ENCODE measurements at places on chromosomes 16 and 17. TPM values are rescaled to one million over a fixed set of nuclear protein-coding genes. Genes with fewer than 3 reads are reported as not detected.

DNA sequence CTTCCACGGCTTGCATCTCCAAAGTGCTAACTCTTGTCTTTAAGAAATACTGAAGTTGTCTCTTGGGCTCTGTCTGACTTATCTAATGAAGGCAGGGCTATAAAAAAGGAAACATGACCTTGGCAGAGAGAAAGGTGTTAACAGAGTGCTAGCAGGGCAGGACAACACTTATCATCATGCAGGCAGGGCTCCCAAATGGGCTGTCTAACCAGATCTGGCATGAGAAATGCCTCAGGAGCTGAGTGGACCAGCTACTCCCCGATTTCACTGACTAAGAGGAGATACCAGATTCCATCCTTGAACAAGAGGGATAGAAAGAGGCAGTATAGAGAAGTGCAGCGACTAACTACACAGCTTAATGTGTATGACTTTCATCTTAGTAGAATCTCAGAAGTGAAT, 32.6 kb downstream of the PMP22 start:
- H3K27me3 ChIP-seq = no peaks in the 10 kb centered on the region
- H3K27ac ChIP-seq = no peak overlapping the region
- peaks cover 7% of the 10 kb centered on the region for H3K4me1 ChIP-seq
- no peaks in the 10 kb centered on the region for H3K36me3 ChIP-seq

GRCh38 chr17:3805581-3805980, 4.6 kb upstream of the ITGAE start:
- no peak for DNase-seq
- H3K27ac ChIP-seq = no peak overlapping the region
- H3K4me1 ChIP-seq = peaks cover 15% of the 10 kb centered on the region

GRCh38 chr17:7782240-7782639, 51.8 kb upstream of the KDM6B start:
- no peak overlapping the region for H3K27ac ChIP-seq
- no peak for DNase-seq
- H3K4me3 ChIP-seq = no peak overlapping the region
- H3K27me3 ChIP-seq = no peaks in the 10 kb centered on the region
- no peaks in the 10 kb centered on the region for H3K4me1 ChIP-seq

DNA sequence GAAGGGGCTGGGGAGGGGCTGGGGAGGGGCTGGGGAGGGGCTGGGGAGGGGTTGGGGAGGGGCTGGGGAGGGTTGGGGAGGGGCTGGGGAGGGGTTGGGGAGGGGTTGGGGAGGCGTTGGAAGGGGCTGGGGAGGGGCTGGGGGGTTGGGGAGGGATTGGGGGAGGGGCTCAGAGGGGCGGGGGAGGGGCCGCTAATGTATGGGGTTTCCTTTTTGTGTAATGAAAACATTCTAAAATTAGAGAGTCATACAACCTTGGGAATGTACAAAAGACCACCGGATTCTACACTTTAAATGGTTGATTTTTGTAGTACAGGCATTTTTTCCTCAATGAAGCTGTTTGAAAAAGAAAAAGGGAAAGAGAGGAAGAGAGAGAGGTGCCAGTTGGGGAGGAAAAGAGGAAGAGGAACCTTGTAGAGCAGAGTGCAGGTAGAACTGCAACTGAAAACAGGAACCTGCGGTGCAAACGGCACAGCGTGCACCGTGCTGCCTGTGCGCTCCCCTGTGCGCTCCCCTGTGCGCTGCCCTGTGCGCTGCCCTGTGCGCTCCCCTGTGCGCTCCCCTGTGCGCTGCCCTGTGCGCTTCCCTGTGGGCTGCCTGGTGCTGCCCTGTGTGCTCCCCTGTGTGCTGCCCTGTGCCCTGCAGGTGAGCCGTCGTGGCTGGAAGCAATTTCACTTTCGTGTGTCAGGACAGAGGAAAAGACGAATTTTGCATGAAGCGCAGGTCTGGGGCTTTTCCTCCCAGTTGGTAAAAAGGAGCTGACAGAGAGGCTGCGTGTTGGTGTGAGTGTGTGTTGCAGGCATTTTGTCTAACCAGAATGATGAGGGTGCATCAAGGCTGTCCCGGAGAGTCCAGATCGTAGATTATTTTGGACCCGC, 40.8 kb downstream of the METRNL start:
- H3K4me1 ChIP-seq = peaks cover 19% of the 10 kb centered on the region
- H3K27me3 ChIP-seq = peaks cover 33% of the 10 kb centered on the region
- H3K4me3 ChIP-seq = peak overlapping the region; percentile 46
- DNase-seq = peak; percentile 17

GRCh38 chr17:5921512-5922282, 148.5 kb upstream of the WSCD1 start:
- H3K27me3 ChIP-seq = no peaks in the 10 kb centered on the region
- no peak overlapping the region for H3K27ac ChIP-seq
- H3K4me1 ChIP-seq = no peaks in the 10 kb centered on the region
- H3K36me3 ChIP-seq = no peaks in the 10 kb centered on the region
- DNase-seq = no peak

- H3K27me3 ChIP-seq = peaks cover 34% of the 10 kb centered on the region
- DNase-seq = no peak
- H3K27ac ChIP-seq = no peak overlapping the region
- no peaks in the 10 kb centered on the region for H3K36me3 ChIP-seq
Observed at GRCh38 chr16:2473446-2473926, 1.4 kb upstream of the TBC1D24 start.

- no peak overlapping the region for H3K27ac ChIP-seq
- H3K27me3 ChIP-seq = no peaks in the 10 kb centered on the region
Observed at GRCh38 chr17:4548721-4549531, 6.3 kb downstream of the MYBBP1A start.

DNA sequence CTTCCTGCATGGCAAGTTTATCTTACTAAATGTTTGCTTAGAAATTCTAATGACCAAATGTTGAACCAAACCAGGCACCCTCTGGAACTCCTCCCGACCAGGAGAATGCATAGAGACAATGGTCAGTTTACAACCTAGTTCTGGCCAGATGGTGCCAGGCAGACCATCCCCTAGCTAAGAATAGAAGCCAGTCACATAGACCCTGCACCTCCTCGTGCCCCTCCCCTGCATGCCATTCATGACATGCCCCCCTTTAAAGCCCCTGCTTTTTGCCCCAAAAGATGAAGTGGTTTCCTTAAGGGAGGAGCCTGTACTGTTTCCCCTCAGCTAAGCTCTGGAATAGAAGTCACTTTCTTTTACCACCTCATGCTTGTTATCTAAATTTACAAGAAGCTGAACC, 6.6 kb upstream of the CPHXL start:
- no peaks in the 10 kb centered on the region for H3K36me3 ChIP-seq
- no peak for DNase-seq
- H3K27ac ChIP-seq = no peak overlapping the region
- H3K4me3 ChIP-seq = no peak overlapping the region

GRCh38 chr17:28398280-28398981, 7.6 kb downstream of the SLC46A1 start:
- no peak overlapping the region for H3K4me3 ChIP-seq
- H3K4me1 ChIP-seq = peaks cover 4% of the 10 kb centered on the region
- H3K27ac ChIP-seq = no peak overlapping the region
- peaks cover 7% of the 10 kb centered on the region for H3K36me3 ChIP-seq
- no peak for DNase-seq

DNA sequence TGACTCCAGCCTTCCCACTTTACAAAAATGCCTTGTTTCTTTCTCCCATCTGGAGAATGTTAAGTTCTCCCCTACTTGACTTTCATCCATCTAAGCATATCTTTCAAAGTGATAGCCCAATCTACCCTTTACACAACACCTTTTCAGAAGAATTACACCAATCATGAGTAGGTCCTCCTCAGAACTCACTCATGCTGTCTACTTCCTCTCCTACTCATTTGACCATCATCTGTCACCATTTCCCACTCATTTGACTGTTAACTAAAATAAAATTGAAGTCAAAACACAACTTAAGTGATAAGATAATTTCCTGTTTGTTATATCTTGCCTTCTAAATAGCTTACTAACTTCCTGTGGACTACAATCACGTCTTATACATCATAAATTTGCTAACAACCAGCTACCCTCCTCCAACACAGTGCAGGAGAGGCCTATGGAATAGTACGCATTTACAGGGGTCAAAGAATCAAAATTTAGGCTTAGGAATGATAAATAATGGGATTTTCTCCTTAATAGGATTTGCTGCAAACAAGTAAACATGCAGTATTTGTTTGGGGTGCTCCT, 16.1 kb downstream of the KCNJ16 start:
- peaks cover 2% of the 10 kb centered on the region for H3K27me3 ChIP-seq
- H3K36me3 ChIP-seq = no peaks in the 10 kb centered on the region

DNA sequence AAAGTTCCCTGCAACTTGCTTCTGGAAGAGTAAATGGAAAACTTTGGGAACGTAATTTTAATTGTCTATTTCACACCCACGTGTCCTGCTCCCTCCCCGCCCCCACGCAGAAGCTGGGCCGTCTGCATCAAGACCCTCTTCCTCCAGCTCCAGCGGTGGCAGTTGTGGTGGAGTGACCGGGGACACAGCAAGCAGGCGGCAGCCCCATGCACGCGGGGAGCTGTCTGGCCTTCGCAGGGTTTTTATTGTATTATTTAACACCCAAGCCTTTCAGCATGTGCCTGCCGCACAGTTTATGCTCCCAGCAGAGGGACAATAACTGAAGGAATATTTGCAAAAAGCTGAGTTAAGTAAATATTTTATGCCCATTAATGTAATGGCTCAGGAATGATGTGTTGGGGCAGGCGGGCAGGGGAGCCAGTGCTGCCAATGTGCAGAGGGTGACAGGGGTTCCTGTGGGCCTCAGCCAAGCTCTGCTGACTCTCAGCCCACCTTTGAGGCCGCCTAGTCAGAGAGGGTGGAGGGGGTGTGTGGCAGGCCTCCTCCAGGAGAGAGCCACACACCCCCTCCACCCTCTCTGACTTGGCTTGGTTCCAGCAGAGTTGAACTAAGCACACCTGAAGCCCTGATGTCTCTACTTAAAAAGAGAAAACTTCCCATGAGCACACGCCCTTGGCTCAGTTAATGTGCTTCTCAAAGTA, 32.4 kb upstream of the ENPP7 start:
- no peak for DNase-seq
- no peaks in the 10 kb centered on the region for H3K4me1 ChIP-seq
- H3K4me3 ChIP-seq = no peak overlapping the region
- H3K27me3 ChIP-seq = peaks cover 6% of the 10 kb centered on the region
- no peaks in the 10 kb centered on the region for H3K36me3 ChIP-seq
- no peak overlapping the region for H3K27ac ChIP-seq

- H3K27me3 ChIP-seq = peaks cover 4% of the 10 kb centered on the region
- H3K36me3 ChIP-seq = peaks cover 1% of the 10 kb centered on the region
- H3K4me3 ChIP-seq = peak overlapping the region; percentile 90
- peak; percentile 32 for DNase-seq
- peak overlapping the region; percentile 99 for H3K27ac ChIP-seq
Observed at GRCh38 chr17:82334622-82335394, 1.2 kb upstream of the SECTM1 start.

DNA sequence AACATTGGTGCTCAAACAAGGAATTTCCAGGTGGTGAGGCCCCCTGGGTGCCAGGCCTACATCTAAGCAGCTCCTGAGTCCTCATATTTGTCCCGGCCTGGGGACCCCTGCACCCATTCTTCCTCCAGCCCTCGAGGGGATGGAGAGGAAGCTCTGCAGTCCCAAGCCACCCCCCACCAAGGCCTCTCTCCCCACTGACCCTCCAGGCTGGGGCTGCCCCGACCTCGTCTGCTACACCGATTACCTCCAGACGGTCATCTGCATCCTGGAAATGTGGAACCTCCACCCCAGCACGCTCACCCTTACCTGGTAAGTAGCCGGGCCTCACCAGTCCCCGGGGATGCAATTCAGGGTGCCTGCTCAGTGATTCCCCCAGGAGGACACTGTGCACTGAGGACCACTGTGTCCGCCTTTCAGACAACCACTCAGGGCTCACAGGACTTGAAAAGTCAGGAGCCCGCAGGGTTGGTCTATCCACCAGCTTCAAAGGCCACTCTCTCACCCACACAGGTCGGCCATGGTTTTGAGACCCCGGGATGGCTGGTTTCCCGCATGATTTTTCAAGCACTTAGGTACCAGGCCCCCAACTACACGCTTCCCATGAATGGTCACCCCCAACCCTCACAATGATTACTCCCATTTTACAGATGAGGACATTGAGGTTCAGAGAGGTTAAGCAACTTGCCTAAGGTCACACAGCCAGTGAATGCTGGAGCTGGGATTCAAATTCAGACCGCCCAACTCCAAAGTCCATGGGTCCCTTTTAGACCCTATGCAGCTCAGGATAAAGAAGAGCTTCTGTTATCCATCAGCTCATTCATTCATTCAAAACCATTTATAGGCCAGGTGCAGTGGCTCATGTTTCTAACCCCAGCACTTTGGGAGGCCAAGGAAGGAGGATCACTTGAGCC, 32.4 kb downstream of the IL21R start:
- no peak overlapping the region for H3K4me3 ChIP-seq
- H3K4me1 ChIP-seq = peaks cover 31% of the 10 kb centered on the region
- H3K36me3 ChIP-seq = peaks cover 72% of the 10 kb centered on the region
- DNase-seq = peak; percentile 5
- no peaks in the 10 kb centered on the region for H3K27me3 ChIP-seq
- H3K27ac ChIP-seq = peak overlapping the region; percentile 56

- no peak overlapping the region for H3K4me3 ChIP-seq
- H3K27ac ChIP-seq = no peak overlapping the region
- no peaks in the 10 kb centered on the region for H3K27me3 ChIP-seq
- peaks cover 2% of the 10 kb centered on the region for H3K36me3 ChIP-seq
Observed at GRCh38 chr16:22016927-22017326, 9.0 kb downstream of the MOSMO start.

GRCh38 chr16:58195344-58195743, 2.6 kb downstream of the CSNK2A2 start:
- no peak overlapping the region for H3K27ac ChIP-seq
- H3K4me1 ChIP-seq = peaks cover 56% of the 10 kb centered on the region
- no peak for DNase-seq

- no peak overlapping the region for H3K27ac ChIP-seq
- no peaks in the 10 kb centered on the region for H3K4me1 ChIP-seq
Observed at GRCh38 chr16:6625606-6626005, 707.0 kb upstream of the RBFOX1 start.

The CFAP97D1 gene
- total RNA-seq = not detected

The SLC5A10 gene
- not detected for total RNA-seq

The HBQ1 gene
- total RNA-seq = not detected

The BEAN1 gene
- not detected for total RNA-seq

The SPEM3 gene
- total RNA-seq = not detected

The CCL1 gene
- 0.87 TPM for total RNA-seq

The TP53TG3C gene
- not detected for total RNA-seq

The OR1F1 gene
- not detected for total RNA-seq

The KRT17 gene
- 0.25 TPM for total RNA-seq

The ERN2 gene
- total RNA-seq = not detected

The STARD3 gene
- total RNA-seq = 70.0 TPM

The ACSM2A gene
- total RNA-seq = not detected

The KRT31 gene
- total RNA-seq = not detected

The C16orf78 gene
- not detected for total RNA-seq

The ABCA10 gene
- 1.6 TPM for total RNA-seq

The ZNRF1 gene
- 16.3 TPM for total RNA-seq

The VAT1L gene
- total RNA-seq = not detected

Measured in activated CD4-positive, alpha-beta T cell treated with anti-CD3 and anti-CD28 coated beads, Interleukin-2, amount 10 ng/mL, durations not matched to agents 7 days and 5 days (primary cell).